ENCODE measurements at places on chromosomes 13 and 19.

DNA sequence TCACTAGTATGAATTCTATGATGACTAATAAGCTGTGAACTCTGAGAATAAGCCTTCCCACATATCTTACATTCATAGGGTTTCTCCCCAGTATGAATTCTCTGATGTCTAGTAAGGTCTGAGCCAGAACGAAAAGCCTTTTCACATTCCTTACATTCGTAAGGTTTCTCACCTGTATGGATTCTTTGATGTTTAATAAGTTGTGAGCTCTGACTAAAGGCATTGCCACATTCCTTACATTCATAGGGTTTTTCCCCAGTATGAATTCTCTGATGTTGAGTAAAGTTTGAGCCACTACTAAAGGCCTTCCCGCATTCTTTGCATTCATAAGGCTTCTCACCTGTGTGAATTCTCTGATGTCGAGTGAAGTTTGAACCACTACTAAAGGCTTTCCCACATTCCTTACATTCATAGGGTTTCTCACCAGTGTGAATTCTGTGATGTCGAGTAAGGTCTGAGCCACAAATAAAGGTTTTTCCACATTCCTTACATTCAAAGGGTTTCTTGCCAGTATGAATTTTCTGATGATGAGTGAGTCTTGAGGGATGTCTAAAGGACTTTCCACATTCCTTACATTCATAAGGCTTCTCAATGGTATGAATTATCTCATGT lies 30.7 kb upstream of the ZFP82 start:
- no peak for DNase-seq

- no peak for DNase-seq
These were observed 1.1 kb downstream of the EHD2 start for GRCh38 chr19:47714339-47714738.

DNA sequence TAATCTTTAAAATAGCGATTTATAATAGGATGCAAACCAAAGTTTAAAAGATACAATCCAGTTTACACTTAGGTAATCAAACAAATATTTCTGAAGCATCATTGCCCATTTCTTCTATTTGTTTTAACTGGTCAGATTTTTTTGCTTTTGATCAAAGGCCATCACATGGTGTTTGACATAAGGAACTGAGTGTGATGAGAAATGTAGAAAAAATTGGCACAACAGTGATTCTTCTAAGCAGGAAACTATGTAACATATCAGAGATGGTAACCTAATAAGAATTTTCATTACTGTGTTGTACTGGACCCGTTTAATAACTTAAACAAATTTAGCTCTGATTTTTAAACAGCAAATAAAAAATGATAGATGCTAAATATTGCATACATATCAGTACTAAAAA lies 644.7 kb upstream of the KLF12 start:
- no peak for DNase-seq

DNA sequence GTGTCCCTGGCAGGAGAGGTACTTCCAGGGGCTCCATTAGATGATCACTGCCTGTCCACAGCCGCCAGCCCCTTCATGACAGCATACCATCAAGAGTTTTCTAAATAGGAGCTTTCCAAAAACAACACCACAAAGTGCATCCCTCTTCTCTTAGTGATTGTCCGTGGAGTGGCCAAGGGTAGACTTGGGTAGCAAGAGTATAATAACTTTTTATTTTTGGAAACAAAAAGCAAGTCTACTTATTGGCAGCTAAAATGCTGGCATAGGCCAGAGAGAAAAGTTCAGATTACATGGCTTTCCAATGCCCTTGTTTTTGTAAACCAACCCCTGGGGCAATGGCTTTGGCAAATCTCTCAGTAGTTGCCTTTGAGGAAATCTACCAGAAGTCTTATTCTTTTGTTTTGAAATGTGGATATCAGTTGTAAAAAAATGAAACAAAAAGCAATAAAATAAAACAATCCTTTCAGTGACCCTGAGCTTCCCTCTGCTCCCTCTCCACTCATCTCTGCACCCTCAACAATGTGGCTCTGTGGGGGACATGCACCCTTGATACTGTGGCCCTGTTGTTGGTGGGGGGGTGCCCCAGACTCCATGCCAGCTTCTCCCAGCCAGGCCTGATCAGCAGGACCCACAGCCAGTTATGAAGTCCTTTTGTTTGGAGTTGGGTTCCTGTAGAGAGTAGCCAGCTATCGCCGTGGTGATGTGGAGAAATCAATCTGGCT lies 294.1 kb downstream of the DLEU7 start:
- no peak for DNase-seq

GRCh38 chr13:92838786-92839185 lies 387.8 kb upstream of the GPC6 start:
- no peak for DNase-seq

GRCh38 chr13:74063533-74064100 lies 70.6 kb downstream of the KLF12 start:
- DNase-seq, result no peak

- DNase-seq, result no peak
These were observed 617.5 kb upstream of the SGCG start for GRCh38 chr13:22563272-22563671.

DNA sequence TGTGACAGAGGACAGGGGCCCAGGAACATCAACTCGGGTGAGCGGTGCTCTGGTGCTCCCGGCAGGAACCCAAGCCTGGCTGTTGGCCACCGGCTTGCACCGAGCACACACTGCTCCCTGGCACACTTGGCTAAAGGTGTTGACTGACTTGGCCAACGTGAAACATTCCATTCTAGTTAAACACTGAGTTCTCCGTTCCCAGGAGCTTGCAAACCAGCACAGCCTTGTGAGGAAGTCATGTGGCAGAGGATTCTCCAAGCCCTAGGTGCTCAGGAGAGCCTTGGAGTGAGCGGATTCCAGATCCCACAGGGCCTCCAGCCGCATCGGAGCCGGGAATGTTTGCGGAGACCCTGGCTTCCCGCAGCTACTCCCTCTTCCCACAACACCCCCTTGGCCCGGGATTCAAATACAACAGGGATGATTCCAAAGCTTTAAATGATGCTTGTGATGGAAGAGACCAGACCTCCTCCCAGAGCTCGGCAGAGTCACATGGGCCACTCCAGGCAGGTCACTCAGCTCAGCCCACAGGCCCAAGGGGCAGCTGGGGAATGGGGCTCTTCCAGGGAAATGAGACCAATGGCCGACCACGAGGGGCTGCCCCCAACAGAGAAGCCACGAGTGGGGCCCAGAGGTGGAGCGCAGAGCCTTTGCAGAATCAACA lies 2.9 kb downstream of the C13orf46 start:
- peak; percentile 12 for DNase-seq

DNA sequence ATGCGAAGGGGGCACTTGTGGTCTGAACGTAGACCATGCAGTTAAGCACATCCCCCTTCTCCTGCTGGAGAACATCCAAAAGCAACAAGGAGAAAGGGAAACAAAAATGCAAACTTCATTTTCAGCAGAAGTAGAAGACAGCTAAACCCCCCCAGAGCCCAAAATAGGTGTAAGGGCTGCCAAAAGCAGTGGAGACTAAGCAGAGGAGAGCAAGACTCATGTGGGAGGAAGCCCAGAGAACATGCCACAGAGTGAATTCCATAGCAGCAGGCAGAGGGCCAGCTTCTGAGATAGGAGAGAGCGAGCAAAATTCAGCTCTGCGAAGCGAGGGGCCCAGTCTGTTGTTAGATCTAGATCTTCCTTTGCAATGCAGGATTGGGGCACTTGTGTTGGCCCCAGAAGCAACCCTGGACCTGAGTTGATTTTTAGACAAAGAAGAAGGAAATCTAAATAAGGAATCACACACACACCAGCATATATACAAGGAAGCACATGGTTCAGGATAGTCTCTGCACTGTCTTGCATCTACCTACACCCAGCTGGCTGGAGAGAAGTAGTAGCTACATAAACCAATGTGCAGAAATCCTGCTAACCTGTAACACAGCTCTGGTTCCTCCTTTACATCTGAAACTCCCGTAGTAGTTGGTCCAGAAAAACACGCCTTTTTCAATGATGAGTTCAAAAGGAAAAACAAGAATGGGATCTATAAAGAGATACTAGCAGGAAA lies 199.6 kb downstream of the SPRY2 start:
- no peak for DNase-seq

DNA sequence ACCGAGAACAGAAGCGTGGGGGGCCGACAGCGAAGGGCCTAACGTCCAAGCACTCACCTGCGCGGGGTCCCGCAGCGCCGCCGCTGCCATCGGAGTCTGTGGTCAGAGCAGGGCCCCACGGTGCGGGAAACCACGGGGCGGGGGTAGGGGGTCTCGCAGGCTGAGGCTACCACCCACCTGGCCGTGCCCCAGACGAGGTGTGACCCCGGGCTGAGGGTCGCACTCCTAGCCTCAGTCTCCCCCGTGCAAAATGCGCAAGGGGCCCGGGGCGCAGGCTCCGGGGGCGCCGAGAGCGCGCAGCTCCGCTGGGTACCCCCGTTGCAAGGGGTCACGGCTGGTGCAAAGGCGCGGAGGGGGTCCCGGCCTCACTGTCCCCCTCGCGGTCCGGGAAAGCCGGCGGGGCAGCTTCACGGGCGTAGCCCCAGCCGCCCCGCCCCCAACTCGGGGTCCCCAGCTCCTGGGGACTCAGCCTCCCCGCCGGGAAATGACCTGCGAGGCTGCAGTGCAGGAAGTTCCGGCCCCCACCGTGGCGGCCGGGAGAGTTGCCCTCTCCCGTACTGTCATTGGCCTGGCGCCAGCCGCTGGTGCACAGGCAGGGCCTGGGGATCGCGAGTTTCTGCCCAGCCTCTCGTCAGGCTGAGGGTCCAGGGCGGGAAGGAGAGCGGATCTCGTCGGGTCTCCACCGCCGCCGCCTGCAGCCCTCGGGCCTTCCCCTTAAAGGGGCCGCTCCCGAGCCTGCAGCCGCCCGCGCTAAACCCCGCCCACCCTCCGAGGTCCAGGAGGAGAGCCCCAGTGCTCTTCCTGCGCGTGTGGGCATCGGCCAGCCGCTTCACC lies at the start of gene ZNF792:
TSS of gene ZNF792 (minus strand) at position 657 of the 834 bp plus-strand sequence. CDS start at position 90, 567 bp downstream.
- peak; percentile 82 for DNase-seq

- no peak for DNase-seq
These were observed 24.1 kb downstream of the DCAF15 start for GRCh38 chr19:13976446-13976845.

DNA sequence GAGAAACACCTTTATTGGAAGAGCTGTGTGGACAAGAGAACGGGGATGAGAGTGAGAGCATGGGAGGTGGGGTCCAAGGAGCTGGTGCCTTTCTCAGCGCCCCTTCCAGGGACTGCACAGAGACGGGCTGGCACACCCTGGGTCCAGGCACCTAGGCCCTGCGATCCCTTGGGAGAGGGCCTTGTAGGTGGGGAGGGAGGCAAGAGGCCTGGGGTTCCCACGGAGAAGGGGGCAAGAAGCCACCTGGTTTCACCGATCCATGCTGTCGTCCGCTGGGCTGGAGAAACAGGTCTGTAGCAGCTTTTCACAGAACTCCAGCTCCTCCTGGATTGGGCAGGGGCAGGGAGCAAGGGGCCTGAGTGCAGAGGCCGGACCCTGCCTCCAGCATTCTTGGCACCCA lies 3.5 kb upstream of the PPP6R1 start:
- no peak for DNase-seq

- no peak for DNase-seq
These were observed 12.7 kb downstream of the SLC27A1 start for GRCh38 chr19:17482877-17483604.

DNA sequence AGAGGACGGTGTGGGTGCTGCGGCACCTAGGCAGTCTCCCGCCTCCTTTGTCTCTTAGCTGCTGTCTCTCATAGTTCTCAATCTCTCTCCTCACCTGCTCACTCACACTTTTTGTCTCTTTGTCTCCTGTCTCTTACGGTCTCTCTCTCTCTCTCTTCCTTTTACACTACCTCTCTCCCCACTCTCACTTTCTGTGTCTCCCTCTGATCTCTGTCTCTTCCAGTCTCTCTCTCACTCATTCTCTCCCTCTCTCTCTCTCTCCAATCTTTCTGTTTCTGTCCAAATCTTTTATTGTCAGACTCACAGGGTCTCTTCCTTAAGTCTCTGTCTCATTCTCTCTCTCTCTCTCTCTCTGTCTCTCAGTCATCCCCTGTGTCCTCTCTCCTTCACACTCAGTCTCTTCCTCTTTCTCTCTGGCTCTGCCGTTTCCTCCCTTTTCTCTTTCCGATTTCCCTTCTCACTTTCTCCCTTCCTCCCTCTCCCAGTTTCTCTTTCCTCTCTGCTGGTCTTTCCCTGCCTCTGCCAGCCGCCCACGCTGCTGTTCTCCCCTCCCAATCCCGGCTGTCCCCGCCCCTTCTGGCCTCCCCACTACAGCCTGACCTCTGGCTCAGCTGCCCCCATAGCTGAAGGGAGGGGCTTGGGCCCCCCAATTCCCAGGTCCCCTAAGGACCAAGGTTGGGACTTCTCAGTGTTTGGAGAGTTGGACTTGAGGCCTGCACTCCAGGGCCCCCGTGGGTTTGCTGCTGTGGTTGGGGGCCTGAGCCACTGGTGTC lies at the start of gene PLEKHA4:
TSS of gene PLEKHA4 (minus strand) at position 504 of the 773 bp plus-strand sequence. CDS start 997 bp downstream, outside the sequence.
- peak; percentile 51 for DNase-seq
